ENCODE measurements at places on chromosomes 11 and 22.
A peak's percentile ranks its signal among the peaks of the same experiment; 100 is the strongest.

- DNase-seq = no peak
Observed at GRCh38 chr11:123549926-123550917, 104.2 kb downstream of the SCN3B start.

GRCh38 chr11:20097319-20098221 is 62.7 kb downstream of the DBX1 start:
- peak; percentile 42 for DNase-seq

DNA sequence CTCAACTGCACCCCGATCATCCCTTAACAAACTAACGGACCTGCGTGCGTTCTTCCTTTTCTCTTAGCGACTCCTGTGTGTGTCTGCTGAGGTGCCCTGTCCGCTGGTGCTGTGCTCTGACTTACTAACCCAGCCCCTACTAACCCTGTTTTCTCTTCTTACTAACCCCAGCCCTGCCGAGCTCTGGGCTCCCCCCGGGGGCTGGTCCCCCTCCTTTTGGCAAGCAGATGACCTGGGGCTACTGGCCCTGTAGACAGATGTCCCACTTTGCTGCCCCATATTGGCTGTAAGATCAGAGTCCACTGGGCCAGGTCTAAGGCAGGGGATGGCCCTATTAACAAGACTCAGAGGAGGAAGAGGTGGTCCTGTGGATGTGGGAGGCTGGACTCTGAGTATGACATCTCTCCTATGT is 14.7 kb downstream of the MIAT start:
- no peak for DNase-seq

DNA sequence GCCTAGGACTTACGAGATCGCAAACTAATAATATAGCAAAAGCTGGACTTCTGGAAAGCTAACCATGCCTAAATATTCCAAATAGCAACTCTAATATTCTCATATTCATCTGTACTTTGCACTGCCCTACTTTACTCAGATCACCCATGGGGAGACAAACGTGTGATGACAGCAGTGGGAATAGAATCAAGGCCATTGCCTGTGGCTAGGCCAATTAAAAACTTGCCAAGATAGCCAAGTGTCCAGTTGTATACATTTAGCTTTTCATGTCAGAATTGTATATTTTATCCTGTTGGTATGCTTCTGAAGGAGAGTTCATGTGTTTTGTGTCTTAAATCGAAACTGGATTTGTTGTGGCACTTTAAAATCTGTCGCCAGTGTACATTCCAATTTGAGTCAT is 1.2 kb upstream of the CEP126 start:
- DNase-seq = no peak

DNA sequence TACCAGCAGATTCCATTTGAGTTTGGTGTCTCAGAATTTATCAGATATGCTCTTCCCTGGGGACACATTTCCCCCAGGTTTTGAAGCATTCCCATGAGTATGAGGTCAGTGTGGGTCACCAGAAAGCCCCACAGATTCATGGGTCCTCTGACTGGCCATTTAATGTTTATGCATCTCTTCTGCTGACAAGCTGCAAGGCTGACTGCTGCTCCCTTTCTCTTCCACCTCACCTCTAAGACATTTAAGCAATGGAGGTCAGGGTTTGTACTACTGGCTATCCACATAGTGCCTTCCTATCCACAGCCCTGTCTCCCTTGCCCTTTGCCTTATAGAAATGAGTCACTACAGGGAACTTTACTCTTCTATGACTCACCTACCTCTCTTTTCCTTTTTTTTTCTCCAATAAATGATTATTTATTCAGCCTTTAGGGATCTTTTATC is 106.0 kb upstream of the TIMP3 start:
- DNase-seq = no peak

- no peak for DNase-seq
Observed at GRCh38 chr11:106625566-106625965, 392.7 kb downstream of the GUCY1A2 start.

- no peak for DNase-seq
Observed at GRCh38 chr11:5574654-5575053, 6.0 kb upstream of the OR52B6 start.

DNA sequence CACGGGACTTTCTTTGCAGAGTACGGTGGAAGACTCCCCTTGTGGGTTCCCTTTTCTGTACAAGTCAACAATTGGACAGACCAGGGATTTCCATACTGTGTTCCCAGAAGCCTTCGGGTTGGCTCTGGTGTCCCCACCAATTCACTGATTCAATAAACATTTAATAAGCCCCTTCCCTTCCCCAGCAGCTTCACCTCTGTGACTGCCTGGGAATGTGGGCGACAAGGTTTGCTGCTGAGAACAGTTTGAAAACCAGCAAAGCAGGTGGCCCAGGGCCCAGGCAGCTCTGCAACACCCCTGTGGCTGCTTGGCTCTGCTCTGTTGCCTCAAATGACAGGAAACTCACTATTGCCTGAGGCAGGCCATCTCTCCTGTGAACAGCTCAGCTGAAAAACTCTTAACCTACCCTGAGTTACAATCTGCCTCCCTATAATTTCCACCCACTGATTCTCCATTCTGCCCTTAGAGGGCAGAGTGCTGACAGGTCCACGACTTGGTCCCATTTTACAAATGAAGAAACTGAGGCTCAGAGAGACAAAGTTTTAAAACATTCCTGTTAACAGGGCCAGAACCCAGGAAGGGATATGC is 10.4 kb downstream of the ADORA2A start:
- DNase-seq = no peak

DNA sequence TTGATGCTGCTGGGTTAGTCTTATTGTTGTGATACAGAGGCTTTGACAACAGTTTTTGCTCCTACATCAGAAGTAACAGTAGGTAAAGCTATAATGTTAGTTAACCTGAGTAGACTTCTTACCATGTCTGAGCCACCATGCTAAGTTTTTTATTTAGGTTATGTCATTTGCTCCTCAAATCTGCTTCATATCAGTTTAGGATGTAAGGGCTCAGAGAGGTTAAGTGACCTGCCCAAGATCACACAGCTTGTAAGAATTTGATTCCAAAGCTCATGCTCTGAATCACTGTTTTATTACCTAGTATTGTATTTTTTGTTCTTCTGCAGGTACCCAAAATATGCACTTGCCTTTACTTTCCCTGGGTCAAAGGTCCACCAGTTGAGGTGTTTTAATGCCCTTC is 161.7 kb downstream of the COMMD9 start:
- DNase-seq = no peak

GRCh38 chr22:24133187-24133965 is 47.9 kb upstream of the SUSD2 start:
- DNase-seq = no peak

- DNase-seq = no peak
Observed at GRCh38 chr11:76025817-76026216, 180.5 kb downstream of the WNT11 start.

DNA sequence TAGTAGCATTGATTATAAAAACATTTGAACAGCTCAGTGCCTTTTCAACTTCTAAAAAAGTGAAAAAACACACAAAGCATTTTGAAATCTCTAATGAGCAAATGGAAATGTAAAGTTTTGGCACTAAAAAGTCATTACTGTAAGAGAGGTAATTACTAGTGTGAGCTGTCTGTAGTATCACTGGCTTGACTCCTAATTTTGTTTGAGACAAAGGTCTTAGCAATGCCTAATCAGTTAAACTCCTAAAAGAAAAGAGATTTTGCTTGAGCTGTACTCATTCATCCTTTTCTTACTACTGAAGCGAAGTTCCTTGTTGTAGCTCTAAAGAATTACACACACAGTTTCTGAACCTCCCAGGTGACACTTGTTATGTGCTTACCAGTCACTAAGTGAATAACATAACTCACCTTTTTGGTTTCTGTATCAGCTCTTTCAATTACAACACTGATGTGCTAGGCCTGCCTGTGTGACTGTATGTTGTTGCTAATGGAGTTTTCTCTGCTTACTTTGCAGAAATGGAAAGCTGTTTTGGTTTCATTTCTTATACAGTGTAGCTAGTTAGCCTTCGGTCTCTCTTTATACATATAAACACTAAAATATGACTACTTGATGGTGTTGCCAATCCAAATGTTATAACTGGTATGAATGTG is 924.4 kb upstream of the TENM4 start:
- DNase-seq = no peak

- DNase-seq = no peak
Observed at GRCh38 chr11:127471662-127472061, 471.1 kb upstream of the KIRREL3 start.

- DNase-seq = no peak
Observed at GRCh38 chr22:23259916-23260644, 79.8 kb downstream of the BCR start.

GRCh38 chr11:126363706-126364248 is 8.3 kb downstream of the ST3GAL4 start:
- no peak for DNase-seq

DNA sequence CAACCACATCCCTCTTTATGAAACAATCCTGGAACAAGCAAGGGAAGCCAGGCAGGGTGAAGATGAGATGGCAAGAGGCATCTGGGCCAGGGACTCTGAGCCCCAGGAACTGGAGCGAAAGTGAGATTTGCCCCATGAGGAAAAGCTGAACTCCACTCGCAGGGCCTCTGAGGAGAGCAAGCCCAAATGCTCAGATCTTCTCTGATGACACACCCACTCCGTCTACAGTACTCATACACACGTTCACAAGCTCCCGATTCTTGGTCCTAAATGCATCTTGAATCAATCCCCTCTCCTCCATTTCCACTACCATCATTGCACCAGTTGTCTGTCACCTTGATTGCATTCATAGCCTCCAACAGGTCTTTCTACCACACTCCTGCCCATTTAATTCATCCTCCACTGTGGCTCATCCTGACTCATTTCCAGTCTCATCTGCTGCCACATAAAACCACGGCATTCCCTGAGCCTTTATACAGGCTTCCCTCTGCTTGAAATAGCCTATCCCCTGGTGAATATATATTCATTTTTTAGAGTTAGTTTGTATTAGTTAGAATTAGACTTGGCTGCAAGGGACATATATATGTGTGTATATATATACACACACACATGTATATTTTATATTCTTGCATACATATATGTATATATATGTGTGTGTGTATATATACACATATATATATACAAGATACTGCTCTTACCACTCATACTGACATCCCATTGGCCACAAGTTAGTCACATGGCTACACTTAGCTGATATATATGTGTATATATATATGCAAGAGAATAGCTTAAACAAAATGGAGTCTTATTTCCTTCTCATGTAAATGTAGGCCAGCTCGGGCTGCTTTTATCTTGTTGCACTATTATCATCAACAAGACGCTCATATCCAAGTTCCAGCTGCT is 1.4 kb upstream of the APOA5 start:
- DNase-seq = no peak

DNA sequence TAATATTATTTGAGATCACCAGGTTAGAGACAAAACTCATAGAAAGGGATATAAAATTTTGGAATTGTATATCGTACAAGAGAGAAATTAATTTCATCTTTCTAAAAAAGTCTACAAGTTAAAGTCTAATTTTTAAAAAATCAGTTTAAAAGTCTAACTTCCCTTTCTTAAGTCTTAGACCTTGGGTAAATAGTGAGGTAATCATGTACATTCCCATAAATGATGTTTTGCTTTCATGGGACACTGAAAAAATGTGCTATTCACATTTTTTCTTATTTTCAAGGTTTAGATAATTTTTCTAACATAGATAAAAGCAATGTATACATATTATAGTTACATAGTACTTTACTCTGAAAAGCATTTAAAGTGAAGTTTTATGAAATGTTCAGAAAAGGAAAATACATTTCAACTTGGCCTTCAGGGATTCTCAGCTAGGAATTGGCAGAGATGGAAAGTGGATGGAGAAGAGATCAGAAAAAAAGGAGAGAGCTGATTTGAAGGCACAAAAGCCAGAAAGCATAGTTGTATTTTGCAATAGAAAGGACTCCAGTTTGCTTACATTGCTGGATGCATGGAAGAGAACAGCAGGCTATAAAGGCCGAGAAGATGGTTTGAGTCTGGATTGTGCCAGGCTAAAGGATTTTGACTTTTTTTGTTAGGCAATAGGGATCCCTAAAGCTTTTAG is 194.0 kb downstream of the CASP12 start:
- no peak for DNase-seq

GRCh38 chr22:46965555-46966494 is 203.4 kb downstream of the TBC1D22A start:
- DNase-seq = no peak

GRCh38 chr11:119874660-119875238 is 145.7 kb upstream of the NECTIN1 start:
- DNase-seq = no peak

DNA sequence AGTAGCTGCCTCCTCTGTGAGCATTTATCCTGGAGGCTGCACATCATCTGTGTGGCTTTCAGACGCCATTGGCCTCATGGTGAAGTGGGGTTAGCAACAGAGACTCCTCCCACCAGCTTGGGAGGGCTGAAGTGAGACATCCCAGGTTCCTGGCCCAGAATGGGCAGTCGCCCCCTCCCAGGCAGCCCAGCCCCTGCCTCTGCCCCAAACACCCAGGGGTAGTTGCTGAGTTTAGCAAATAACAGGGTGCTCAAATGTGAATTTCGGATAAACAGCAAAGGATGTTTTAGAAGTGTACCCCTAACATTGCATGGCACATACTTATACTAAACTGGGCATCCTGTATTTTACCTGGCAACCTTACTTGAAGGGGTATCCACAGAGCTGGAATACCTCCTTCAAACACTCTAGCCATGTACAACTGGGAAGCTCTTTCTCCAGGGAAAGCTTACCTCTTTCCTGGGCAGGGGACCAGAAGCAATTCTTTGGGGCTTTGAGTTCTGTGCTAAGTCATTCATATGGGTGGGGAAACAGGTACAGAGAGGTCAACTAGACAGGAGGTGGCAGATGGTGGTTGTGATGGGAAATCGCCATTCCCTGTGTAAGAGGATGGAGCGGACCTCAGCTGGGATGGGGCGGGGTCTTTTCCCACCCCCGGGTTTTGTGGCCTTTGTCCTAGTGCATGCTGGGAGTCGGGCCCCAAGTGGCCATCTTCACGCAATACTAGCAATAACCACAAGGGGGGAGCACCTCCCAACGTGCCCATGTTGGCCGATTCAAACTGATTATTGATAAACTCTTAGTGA is 19.3 kb downstream of the MTFP1 start:
- DNase-seq = no peak

- no peak for DNase-seq
Observed at GRCh38 chr11:56911312-56911711, 77.4 kb upstream of the OR5AK2 start.

GRCh38 chr11:68044898-68045351 is 6.1 kb downstream of the TCIRG1 start:
- no peak for DNase-seq

GRCh38 chr22:46068593-46069491 is 81.5 kb upstream of the PPARA start:
- DNase-seq = no peak

DNA sequence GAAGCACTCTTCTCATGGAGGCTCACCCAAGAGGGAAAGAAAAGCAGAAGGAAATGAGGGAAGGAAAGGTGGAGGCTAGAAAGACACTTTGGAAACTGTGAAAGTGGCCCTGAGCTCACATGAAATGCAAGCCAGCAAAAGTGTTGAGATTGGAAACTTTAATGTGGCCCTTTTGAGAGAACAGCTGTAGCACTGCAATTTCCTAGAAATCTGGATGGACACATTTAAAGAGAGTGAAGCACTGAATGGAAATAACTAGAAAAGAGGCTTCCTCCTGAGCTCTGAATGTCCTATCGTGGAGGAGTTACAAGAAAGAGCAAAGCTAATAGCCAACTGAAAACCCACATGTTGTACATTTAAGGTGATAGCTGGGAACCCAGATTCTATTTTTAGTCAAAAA is 56.0 kb downstream of the LIF start:
- no peak for DNase-seq
